ENCODE measurements at places on chromosomes 1 and 21.

GRCh38 chr1:92870591-92870990 lies 38.8 kb downstream of the RPL5 start:
- no peak for DNase-seq

DNA sequence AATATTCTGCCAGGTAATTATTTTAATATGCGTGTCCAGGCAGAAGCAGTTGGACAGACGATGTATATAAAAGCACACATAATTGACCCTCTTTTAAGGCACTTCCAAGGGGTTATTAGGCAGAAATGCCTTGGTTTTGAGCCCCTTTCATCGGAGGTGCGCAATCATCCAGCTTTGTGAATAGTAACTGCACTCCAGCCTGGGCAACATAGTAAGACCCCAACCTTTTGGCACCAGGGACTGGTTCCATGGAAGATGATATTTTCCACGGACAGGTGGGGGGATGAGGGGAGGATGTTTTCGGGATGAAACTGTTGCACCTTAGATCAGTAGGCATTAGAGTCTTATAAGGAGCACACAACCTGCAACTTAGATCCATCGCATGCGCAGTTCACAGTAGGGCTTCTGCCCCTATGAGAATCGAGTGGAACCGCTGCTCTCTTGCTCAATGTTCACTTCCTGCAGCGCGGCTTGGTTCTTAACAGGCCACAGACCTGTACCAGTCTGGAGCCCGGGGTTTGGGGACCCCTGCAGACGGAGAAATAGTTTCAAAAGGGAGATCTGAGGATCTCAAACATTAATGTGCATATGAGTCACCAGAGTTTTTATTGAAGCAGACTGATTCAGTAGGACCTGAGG lies 1.8 kb upstream of the MCOLN2 start:
- DNase-seq: peak; percentile 21

- no peak for DNase-seq
Observed at GRCh38 chr1:210144736-210145135, 87.9 kb upstream of the SERTAD4 start.

DNA sequence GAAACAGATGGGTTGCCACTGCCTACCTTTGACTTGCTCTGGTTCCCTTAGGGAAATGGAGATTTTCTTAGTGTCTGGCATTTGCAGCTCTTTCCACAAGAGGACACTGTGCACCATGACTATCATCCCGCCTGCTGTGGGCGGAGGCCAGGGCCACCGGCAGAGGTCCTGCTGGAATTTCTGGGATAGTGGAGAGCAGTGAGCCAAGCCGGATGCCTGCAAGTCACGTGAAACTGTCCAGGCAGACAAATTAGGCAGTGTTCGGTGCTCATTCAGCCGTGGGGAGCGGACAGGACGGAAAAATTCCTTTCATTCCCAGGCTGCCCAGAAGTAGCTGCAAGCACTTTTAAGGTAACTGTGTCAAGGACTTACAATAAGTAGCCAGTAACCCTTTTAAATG lies 43.4 kb downstream of the IGSF5 start:
- no peak for DNase-seq

- no peak for DNase-seq
Observed at GRCh38 chr1:43558346-43558841, 27.7 kb downstream of the PTPRF start.

DNA sequence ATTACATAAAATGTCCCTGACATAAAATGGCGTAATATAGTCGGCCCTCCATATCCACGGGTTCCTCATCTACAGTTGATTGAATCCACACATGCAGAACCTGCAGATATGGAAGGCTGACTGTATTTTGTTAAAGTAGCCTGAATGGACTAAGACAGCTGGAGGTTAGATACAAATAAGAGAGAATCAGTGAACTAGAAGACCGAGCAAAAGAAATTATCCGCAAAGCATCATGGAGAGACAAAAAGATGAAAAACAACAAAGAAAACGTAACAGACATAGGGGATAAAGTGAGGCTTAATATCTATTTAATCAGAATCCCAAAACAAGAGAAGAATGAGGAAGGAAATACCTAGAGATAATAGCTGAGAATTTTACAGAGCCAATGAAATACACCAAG lies 20.3 kb downstream of the LTN1 start:
- DNase-seq: no peak

DNA sequence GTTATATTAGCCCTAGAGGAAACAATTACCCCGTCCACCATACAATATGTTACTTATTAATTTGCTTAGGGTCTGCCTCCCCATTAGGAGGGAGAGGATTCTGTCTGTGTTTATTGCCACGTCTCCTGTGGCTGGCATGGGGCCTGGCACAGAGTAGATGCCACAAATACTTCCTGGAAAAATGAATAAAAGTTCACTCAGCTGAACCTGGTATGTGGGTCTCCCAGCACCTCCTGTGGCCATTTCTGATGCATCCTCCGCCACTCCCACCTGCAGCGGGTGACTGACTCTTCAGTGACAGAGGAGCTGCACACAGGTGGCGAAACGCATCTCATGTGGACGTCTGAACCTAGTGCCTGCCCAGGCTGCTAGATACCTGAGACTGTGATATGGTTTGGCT lies 112.7 kb downstream of the CLIC6 start:
- no peak for DNase-seq

- no peak for DNase-seq
Observed at GRCh38 chr1:156602557-156602993, 1.3 kb upstream of the GPATCH4 start.

DNA sequence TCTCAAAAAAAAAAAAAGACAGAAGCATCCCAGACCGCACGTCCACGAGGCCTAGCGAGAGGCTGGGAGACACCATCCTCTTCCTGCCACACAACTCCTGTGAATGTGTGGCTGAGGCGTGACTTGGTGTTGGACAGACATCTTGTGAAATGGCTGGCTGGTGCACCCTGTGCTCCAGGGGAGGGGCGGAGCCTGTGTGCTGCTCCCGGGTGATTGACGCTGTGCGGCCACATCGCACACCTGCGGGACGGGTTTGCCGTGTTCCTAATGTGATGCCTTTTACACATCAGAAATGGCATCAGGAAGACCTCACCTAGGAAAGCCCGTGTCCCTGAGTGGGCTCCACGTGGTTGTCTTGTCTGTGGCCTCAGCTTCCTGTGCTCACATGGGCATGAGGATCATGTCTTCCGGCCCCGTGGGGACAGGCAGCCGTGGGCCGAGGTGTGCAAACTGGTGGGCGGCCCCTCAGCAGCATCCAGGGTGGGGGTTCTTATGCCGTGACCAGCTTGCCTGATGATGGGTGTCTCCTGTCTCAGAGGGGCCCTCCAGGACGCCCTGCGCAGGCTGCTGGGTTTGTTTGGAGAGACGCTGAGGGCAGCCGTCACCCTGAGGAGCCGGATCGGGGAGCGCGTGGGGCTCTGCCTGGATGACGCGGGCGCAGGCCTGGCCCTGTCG lies 64.4 kb downstream of the PCNT start:
- no peak for DNase-seq

DNA sequence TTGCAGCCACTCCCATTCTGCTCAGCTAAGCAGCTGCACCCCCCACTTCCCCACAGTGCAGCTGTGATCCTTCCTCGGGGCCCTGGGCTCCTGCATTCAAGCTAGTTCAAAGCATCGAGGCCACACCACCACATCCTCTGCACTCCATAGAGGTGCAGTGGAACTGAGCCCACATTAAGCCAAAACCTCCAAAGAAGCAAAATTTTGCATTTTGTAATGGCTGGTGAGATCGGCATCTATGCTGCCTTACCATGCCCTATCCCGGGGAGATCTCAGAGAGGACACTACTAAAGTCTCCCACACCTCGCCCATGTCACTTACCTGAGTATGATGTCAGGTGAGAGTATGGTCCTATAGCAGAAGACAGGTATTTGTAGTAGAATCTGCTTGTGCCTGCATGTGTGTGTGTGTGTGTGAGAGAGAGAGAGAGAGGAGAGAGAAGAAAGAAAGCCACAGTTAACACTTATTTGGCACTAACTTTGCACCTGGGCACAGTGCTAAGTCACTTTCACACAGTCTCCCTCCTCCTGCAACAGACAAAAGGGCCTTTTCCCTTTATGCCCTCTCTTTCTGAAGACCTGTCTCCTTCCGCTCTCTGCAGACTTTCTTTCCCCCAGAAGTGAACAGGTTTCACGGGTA lies 89.8 kb downstream of the KIF14 start:
- DNase-seq: no peak

DNA sequence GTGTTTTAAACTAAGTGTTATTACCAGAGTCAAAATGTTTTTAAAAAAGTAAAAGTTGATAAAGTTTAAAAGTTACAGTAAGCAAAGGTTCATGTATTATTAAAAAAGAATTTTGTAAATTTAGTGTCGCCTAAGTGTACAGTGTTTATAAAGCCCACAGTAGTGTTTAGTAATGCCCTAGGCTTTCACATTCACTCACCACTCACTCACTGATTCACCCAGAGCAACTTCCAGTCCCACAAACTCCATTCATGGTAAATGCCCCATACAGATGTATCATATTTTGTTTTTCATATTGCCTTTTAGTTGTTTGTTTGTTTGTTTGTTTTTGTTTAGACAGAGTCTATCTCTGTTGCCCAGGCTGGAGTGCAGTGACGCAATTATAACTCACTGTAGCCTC lies 353.8 kb upstream of the PTBP2 start:
- no peak for DNase-seq

- no peak for DNase-seq
Observed at GRCh38 chr1:214455479-214455878, 95.9 kb downstream of the PTPN14 start.

DNA sequence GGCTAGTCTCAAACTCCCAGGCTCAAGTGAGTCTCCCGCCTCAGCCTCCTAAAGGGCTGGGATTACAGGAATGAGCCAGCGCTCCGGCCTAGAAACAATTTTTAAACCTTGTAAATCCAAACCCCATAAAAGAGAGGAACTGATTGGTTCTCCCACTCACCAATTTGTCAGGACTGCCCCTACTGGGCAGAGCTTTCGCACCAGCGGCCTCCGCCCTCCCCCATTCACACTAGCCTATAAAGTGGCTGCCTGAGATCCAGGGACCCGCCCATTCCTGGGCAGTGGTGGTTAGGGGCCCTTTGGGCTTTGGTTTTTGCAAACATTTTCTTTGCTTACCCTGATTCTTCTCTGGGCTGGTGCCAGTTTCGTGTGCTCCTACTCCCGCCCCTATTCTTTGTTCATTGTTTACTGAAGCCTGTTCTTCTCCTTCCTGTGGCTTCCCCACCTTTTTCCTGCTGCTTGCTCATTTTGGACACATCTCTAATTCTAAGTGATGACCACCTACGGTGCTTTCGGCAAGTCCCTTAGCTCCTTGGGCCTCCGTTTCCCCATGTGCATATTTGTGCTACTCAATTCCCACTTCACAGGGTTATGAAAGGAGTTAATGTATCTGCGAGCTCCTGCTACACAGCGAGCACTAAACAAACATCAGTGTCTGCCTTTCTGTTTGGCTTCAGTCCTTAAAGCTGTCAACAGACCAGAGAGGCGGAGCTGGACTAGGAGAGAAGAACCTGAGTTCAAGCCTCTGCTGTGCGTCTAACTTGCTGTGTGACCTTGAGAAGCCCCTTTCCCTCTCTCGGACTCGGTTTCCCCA lies 39.8 kb upstream of the CLIC4 start:
- DNase-seq: no peak

- DNase-seq: no peak
Observed at GRCh38 chr21:43832648-43833047, 32.4 kb upstream of the AGPAT3 start.

- no peak for DNase-seq
Observed at GRCh38 chr1:200223613-200224012, 186.2 kb downstream of the ZNF281 start.

All from stimulated activated CD8-positive, alpha-beta memory T cell treated with anti-CD3 and anti-CD28 coated beads, Interleukin-15, amount 100 ng/mL, for 4 hours (primary cell).